ENCODE measurements at places on chromosomes 12 and 14. TPM values are rescaled to one million over a fixed set of nuclear protein-coding genes. Genes with fewer than 3 reads are reported as not detected.

SLC25A3 gene
- 360 TPM for total RNA-seq

DLK1 gene
- not detected for total RNA-seq

- no peak for DNase-seq
Measured at GRCh38 chr12:60391791-60392190, 796.0 kb downstream of the SLC16A7 start.

DNA sequence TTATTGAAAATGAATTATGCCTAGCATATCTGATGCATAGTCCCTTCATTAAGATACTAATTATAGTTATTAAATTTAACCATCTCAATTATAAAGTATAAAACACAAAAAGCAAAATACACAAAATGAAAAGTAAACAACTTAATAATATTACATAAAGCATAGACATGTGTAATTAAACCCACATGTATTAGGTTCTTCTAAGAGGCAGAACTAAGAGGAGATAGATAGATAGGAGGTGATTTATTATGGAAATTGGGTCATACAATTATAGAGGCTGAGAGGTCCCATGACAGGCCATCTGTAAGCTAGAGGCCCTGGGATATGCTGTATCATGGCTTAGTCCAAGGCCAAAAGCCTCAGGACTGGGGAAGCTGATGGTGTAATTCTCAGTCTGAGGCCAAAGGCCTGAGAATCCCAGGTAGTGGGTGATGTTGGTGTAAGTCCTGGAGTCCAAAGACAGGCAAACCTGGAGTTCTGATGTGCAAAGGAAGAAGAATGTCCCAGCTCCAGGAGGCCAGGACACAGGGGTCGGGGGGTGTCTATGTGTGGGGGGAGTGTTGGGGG is 953.3 kb downstream of the TRHDE start:
- no peak for DNase-seq

DNA sequence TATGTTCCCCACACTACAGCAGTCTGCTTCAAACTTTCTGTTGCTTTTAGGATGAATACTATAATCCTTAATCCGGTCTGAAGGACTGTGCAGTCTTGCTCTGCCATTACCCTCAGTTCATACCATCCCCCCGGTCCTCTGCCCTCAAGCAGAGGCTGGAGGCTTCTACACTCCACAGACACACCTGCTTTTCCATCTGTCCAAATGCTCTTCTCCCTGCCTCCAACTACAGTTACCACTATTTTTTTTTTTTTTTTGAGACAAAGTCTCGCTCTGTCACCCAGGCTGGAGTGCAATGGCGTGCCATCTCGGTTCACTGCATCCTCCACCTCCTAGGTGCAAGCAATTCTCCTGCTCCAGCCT is 19.3 kb upstream of the KCNH3 start:
- no peak for DNase-seq

DNA sequence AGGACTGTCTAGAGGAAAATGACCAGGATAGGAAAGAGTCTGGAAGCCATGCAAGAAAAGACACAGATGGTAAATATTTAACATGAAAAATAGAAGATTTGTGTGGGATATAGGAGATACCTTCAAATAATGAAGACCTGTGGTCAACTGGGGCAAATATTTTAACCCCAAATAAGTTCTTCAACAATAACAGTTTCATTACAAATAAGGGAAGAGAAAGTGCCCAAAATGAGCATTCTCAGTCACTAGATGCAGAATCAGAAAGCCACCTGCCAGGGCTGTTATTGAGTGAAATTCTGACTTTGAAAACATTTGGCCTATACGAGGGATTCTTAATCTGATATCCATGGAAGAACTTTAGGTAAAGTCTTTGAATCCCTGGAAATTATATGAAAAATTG is 231.2 kb upstream of the PLEKHG7 start:
- no peak for DNase-seq

DNA sequence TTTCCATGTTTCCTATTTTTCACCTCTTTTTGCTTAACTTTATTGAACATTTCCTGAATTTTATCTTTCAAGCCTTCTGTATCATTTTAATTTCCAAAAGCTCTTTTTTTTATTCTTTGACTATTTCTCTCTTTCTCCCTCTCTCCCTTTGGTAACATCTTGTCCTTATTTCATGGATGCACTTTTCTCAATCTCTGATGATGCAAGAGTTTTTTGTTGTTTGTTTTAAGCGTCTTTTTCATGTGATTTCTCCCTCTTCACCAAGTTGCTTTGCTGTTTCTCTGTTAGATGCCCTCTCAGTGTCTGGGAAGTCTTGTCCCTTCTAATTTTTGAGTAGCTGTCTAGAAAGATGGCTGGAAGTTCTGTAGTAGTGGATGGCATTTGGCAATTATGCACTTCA is 62.6 kb downstream of the ANO6 start:
- no peak for DNase-seq

DNA sequence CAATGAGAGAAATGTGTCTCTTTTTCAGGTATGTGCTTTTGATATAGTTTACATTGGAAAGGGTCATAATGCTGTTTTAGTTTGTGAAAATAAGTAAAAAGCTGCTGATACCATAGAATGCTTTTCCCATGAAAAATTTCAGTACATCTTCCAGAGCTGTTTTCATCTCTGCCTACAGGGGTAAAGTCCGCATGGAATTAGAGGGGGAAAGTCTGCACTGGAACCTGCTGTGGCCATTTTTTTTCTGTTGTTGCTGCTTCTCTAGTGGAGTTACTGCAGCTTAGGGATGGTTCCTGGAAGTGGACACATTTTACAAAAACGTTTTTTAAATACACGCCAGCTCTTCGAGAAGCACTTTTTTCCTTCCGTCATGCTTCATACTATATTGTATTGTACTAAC is 81.3 kb downstream of the VEZT start:
- no peak for DNase-seq

DNA sequence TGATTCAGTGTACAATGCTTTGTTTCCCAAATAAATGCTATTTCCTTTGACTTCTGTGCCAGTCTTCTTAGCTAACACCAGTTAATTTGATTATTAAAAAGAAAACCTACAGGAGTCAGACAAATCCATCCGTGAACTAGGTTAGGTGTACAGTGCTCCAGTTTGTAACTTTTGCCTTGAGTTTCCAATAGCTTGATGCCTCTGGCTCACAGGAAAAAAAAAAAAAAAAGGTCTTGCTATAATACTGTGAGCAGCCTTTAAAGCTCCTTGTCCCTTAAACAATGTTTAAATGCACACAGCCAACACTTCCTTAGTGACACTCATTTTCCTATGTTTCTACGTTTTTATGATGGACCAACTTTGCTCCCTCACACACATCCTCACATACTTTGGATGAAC is 71.8 kb upstream of the TMX1 start:
- DNase-seq = no peak

DNA sequence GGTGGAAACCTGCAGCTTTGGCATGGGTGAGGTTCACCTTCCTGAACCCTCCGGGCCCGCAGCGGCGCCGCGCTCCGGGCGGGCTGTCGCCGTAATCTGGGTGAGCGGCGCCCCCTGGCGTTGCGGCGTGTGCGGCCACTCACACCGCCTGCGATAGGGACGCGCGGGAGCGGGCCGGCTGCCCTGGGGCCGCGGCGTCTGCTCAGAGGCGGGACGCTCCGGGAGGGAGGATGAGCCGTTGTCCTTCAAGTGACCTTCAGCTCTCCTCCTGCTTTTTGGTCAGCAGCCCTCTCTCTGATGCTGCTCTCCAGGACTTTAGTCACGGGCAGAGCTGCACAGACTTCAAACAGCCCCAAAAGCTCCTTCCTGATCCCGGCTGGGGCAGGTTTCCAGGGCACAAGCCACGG is 211.7 kb upstream of the FKBP4 start:
- peak; percentile 64 for DNase-seq
